ENCODE measurements at places on chromosomes 12 and 14. TPM values are rescaled to one million over a fixed set of nuclear protein-coding genes. Genes with fewer than 3 reads are reported as not detected.

The LIMA1 gene
- total RNA-seq = 54.5 TPM

- no peak for DNase-seq
These were observed 136.9 kb downstream of the EGLN3 start for GRCh38 chr14:33814010-33814409.

- no peak for DNase-seq
These were observed 19.4 kb downstream of the UTP20 start for GRCh38 chr12:101299346-101299745.

GRCh38 chr14:22379727-22380126, 209.3 kb downstream of the DAD1 start:
- DNase-seq = no peak

GRCh38 chr14:74977164-74977900, 21.9 kb upstream of the PGF start:
- no peak for DNase-seq

- DNase-seq = no peak
These were observed 7.0 kb downstream of the COL2A1 start for GRCh38 chr12:47997321-47997720.

The CBLN3 gene
- total RNA-seq = 0.35 TPM
